Stimulated activated naive B cell treated with anti-CD40 and anti-IgM and Interleukin-4, amounts not matched to agents 10 μg/mL and 1 μg/mL and 100 μg/mL, for 72 hours (primary cell): ENCODE measurements at places on chromosomes 12 and 14.

DNA sequence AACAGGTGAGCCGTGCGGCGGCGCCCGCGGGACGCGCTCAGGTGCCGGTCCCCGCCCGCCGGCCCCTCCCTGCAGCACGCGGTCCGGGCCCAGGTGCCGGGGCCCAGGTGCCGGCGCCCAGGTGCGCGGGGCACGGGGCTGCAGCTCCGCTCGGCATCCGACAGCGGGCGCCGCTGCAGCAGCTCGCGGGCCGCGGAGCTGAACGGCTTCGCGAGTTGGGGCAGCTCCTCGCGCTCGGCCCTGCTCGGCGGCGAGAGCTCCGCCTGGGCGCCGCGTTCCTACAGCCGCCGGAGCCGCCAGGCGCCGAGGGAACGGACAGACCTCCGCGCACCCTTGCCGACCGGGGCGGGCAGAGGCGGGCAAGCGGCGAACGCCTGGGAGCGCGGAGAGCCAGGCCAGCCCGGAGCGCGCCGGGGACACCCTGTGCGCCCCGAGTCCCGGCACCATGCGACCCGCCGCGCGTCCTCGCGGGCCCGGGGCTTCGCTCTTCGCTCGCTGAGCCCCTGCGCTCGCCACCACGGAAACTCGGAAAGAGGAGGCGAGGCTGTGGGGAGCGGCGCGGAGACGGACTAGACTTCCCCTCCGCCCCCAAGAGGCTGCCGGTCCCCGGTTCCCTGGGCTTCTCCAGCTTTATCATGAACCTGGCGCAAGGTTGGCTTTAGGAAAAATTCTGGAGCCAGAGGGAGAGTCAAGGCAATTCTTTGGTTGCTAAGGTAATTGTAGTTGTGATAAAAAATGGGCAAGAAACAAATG, at the start of gene RGS6:
Gene RGS6 (plus strand): TSS at position 201 of the 753 bp plus-strand sequence.
- DNase-seq, result peak; percentile 28
- peak within 1 kb of the TSS; percentile 39 for H3K27ac ChIP-seq

GRCh38 chr12:128791395-128792322, 32.1 kb downstream of the SLC15A4 start:
- peak overlapping the region; percentile 63 for H3K4me3 ChIP-seq
- peaks cover 62% of the 10 kb centered on the region for H3K36me3 ChIP-seq
- peak overlapping the region; percentile 95 for H3K27ac ChIP-seq

DNA sequence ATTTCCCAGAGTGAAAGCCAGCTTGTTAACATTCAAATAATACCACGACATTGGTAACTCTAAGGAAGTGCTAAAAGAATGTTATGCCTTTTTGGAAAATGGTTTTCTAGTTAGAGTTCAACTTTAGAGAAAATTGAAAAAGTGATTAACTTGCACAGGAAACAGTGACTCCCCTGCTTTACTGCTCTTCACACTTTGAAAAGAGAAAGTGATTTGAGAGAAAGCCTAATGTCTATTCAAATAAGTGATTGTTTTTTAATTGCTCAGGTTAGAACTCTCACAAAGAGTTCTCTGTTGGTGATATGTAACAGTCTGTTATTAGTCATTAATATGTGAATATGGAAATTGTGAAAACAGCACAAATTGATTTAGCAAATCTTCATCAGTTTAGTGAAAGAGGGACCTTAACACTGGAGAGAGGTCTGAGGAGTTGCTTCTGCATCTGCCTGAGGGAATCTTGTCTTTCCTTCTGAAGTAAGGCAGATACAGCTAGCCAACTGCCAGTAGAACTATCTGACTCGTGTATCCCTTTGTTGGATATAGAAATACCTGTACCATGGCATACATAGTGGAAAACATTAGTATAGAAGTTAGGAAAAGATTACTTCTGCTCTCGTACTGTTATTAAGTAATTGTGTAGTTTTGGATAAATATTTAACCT, 25.5 kb downstream of the ATF7IP start:
- peaks cover 16% of the 10 kb centered on the region for H3K4me1 ChIP-seq
- H3K36me3 ChIP-seq, result peaks cover 53% of the 10 kb centered on the region
- H3K27ac ChIP-seq, result peak overlapping the region; percentile 62
- no peak for DNase-seq
- H3K4me3 ChIP-seq, result peak overlapping the region; percentile 37
- no peaks in the 10 kb centered on the region for H3K27me3 ChIP-seq

DNA sequence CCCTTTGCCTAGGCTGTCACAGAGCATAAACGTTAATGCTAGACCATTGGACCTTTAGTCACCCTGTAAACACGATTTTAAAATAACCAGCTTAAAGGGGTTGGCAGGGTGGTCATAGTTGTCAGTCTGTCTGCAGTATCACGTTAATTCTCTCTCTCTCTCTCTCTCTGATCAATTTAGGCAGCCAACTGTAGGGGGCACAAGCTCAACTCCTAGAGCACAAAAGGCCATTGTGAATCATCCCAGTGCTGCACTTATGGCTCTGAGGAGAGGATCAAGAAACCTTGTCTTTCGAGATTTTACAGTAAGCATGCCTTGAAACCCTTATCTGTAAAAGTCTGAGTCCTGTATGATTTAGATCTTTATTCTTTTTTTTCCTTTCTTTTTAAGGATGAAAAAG, 97.1 kb downstream of the SCAF11 start:
- no peak for DNase-seq
- H3K36me3 ChIP-seq, result peaks cover 25% of the 10 kb centered on the region
- no peaks in the 10 kb centered on the region for H3K27me3 ChIP-seq

- H3K27ac ChIP-seq, result peak overlapping the region; percentile 100
- DNase-seq, result no peak
- H3K4me3 ChIP-seq, result peak overlapping the region; percentile 96
Observed at GRCh38 chr14:22919601-22919921, 612 bp upstream of the RBM23 start.

DNA sequence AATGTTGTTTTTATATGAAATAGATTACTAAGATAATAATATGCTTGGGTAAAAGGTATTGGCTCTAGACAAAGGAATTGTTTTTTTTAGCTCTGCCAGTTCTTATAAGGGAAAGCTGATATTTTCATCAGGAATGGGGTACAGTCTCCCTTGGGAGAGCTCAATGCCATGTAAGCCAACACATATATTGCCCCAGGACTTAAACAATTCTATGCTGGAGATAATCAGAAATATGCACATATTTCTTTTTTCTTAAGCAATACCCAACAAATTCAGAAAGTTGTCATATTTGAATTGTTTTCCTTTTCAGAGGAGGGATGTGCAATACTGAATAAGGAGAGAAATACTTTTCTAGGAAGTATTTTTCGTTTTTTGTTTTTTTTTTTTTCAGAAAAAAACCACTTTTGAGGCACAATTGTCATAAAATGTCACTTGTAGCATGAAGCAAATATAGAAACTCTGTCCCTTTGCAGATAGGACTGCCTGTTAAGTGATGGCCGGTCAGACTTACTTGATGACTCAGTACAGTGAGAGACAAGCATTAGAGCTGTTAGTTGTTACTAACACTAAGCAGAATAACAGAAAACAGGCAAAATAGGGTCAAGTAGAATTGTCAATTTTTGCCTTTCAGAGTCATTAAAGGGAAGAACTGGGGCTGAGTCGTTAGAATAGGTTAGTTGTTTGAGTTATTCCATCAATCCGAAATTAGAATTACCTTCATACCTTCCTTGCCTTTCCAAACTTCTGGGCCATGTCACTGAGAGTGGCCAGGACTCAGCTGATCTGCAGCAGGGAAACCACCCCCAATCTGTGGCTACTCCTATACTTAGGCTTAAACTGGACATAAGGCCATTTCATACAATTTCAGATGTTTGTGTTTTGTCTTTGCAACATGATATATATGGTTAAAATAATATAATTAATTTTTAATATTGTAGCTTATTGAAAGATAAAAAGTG, 168.1 kb downstream of the SLC38A4 start:
- H3K4me3 ChIP-seq, result no peak overlapping the region
- DNase-seq, result no peak
- H3K27ac ChIP-seq, result no peak overlapping the region
- H3K4me1 ChIP-seq, result peaks cover 30% of the 10 kb centered on the region
- no peaks in the 10 kb centered on the region for H3K27me3 ChIP-seq

DNA sequence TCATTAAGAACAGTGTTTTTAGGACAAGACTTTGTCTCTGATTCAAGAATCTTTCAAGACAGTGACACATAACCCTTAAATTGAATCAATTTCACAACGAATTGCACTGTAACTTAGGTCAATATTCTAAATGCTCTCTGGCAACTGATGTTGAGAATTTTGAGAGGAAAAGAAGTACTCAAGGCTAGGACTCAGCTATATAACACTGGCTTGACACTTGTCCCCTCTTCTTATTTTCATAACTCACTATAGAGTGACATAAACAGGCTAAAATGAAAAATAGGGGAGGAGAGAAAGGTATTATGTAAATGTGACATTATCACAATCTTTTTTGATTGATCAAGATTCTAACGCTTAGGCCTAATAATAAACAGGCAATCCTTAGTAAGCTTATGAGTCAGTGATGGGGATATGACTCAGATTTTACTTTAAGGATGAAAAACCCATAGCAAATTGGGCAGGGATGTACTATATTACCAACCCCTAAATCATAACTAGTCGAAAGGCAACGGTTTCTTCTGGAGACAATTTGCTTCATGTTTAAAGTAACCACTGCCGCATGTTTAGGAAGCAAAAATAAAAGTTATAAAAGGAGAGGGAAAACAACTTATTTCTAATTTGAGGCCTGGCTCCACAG, 10.9 kb downstream of the BTG1 start:
- peaks cover 76% of the 10 kb centered on the region for H3K36me3 ChIP-seq
- H3K27ac ChIP-seq, result peak overlapping the region; percentile 63
- peak overlapping the region; percentile 78 for H3K4me3 ChIP-seq

DNA sequence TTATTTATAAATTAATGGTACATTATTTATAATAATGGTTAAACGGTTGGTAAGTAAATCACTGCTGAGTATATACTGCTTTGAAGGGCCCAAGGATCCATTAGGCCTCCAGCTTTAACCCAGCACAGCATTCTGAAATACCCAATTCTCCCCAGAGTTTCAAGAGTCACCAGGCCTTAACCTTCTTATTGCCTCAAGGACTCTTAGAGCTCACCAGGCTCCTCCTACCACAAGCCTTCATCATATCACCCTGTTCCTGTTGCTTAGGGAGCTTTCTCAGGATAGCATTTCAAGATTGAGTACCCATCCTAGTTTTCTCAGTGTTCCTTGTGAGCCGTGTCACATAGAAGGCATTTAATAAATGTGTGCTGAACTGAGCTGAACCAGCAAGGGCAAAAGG, 242.5 kb downstream of the FBXL14 start:
- H3K27me3 ChIP-seq, result no peaks in the 10 kb centered on the region
- no peaks in the 10 kb centered on the region for H3K4me1 ChIP-seq
- no peak for DNase-seq

GRCh38 chr12:20547816-20548575, 147.1 kb upstream of the SLCO1C1 start:
- H3K4me3 ChIP-seq, result no peak overlapping the region
- DNase-seq, result no peak
- H3K27me3 ChIP-seq, result no peaks in the 10 kb centered on the region
- no peak overlapping the region for H3K27ac ChIP-seq
- no peaks in the 10 kb centered on the region for H3K36me3 ChIP-seq
